ENCODE measurements at places on chromosomes 7 and 10.

DNA sequence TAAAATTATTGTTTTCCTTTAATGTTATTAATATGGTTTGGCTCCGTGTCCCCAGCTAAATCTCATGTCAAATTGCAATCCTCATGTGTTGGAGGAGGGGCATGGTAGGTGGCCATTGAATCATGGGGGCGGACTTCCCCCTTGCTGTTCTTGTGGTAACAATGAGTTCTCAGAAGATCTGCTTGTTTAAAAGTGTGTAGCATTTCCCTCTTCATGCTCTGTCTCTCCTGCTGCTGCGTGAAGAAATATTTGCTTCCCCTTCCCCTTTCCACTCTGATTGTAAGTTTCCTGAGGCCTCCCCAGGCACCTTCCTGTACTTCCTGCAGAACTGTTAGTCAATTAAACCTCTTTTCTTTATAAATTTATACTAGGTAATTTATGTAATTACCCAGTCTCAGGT lies 27.5 kb downstream of the VIM start:
- DNase-seq, result no peak

DNA sequence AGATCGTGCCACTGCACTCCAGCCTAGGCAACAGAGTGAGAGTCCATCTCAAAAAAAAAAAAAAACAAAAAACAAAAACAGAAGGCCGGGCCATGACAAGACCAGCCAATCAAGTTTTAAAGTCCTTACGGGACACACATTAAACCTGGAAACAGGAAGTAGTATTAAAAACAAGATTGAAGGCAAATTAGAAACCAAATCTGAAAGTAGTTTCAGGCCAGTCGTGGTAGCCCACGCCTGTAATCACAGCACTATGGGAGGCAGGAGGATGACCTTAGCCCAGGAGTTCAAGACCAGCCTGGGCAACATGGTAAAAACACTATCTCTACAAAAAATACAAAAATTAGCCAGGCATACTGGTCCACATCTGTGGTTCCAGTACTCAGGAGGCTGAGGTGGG lies 18.1 kb downstream of the PSAP start:
- DNase-seq, result no peak

- DNase-seq, result no peak
Observed at GRCh38 chr7:34751725-34752643, 94.0 kb downstream of the NPSR1 start.

DNA sequence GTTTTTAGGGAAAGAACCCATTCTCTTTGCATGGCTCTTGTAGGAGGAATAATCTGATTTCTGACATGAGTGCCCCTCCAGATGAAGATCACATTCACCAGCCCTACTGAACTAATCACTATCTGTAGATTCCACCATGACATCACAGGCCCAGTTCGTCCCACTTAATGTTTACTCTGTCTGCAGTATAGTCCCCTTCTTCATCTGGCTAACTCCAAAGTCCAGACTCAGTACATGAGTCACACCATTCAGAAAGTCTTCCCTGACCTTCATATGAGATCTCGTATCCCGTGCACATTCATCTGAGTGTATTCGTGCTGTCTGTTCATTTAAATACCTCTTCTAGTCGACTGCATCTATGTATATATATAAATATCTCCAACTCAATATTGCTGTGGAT lies 366.5 kb upstream of the AKR1E2 start:
- no peak for DNase-seq

DNA sequence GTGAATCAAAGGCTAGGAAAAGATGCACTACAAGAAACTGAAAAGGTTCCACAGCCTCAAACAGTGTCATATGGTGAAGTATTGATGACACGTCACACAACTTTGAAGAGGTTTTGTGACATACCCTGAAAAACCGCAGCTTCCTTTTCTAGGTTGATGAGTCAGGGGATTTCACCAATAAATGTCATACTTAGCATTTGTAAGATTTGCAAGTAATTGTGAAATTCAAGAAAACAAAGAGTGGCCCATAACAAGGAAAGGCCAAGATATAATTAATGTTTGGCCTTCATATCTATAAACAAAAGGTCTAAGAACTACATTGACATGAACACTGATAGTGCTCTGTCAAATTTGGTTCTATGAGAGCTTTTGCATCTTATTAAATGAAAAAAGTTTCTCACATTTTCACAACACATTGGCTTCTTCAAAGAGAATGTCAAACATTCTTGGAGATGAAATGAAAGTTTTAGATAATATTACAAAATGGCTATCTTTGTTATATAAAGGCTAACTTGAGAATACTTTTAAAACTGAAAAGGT lies 62.0 kb upstream of the NAMPT start:
- DNase-seq, result peak; percentile 76

DNA sequence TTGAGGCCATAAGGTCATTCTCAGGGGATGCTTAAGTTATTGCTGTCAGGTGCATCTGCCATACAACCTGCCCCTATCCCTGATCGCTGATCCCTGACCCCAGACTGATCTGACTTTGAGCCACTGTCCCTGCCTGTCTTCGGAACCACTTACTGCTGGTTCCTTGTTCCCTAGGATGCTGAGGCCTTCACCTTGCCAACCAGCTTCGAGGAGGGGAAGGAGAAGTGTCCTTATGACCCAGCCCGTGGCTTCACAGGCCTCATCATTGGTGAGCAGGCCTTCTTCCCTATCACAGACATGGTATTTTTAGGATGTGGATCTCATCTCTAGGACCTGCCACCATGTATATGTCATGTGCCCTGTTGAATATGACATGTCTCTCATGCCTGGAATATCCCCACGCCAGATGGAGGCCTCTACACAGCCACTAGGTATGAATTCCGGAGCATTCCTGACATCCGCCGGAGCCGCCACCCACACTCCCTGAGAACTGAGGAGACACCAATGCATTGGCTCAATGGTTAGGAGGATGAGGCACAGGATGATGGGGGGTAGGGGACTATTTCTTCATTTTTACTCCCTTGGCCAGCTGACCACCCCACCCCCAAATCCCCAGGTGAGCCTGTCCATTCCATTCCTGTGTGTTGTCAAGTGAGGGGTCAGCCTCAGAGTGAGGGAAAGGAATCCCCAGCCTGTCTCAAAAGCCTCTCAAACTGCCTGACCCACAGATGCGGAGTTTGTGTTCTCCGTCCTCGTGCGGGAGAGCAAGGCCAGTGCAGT lies 9.0 kb downstream of the MRPL43 start:
- DNase-seq, result no peak

GRCh38 chr10:117635826-117636225 lies 93.3 kb downstream of the EMX2 start:
- DNase-seq, result no peak

- peak; percentile 45 for DNase-seq
Observed at GRCh38 chr10:110803830-110804338, 67.8 kb upstream of the PDCD4 start.

GRCh38 chr7:5630670-5631069 lies 150.8 kb downstream of the RNF216 start:
- DNase-seq, result no peak

DNA sequence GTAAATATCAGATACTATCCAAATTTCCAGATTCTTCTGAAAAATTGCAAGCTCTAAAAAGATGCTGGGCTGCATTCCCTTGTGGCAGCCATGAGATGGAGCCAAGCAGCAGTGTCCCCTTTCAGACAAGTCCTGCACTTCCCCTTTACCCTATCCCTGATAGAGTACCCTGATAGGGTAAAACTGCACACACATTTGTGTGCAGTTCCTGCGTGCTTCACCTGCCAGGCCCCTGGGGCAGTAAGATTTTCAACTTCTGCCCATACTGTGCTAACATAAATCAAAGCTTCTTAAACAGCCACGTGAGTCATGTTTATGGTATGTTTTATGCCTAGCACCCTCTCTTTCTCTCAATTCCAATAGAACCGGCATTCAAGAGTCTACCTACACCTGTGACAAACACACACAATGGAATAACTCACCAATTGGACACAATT lies 52.2 kb downstream of the IFIT5 start:
- DNase-seq, result peak; percentile 34

- no peak for DNase-seq
Observed at GRCh38 chr10:6518791-6519429, 61.2 kb downstream of the PRKCQ start.

- DNase-seq, result no peak
Observed at GRCh38 chr7:134785842-134786241, 6.4 kb downstream of the CALD1 start.

DNA sequence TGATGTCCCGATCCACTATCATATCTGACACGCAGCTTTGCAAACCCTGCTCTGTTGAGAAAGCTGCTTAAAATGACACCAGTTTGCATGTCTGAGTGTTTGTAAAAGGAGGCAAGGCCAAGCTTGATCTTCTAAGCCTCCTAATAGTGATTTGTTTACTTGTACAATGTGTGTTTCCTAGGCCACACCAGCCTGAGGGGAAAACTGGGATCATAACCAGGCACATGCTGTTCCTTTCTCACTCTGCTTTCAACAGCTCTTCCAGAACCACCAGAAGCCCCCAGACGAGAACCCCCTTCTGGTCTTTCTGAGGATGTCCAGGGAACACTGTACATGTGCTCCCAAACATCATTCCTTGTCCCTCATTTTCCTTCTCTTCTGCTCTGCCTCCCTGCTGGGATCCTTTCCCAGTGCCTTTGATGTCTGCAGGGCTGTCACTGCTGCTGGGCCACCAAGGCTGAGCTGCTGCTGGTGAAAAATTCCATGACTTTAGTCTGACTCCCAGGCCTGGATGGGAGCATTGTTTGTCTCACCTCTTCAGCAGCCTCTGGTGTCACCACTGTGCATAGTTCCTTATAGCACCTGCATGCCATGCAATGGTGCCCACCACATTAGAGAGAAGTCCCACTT lies 4.0 kb upstream of the LGI1 start:
- no peak for DNase-seq

GRCh38 chr7:17380736-17381662 lies 82.5 kb downstream of the AHR start:
- no peak for DNase-seq

DNA sequence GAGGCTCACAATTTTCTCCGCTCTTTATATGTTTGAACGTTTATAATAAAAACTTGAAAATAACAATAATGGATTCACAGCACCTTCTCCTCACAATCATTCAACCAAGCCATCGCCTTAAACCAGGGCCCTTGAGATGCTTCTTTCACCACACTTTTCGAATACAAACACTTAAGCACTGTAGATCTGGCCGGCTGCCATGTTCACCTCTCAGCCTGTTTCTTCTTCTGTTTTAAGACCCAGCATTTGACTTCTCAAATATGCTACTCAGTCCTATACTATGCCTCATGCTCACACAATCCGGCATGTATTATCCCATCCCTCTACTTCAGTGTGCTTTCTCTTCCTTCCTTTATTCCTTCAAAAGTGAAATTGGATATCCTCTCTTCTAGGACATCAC lies 280.6 kb downstream of the TFEC start:
- no peak for DNase-seq

DNA sequence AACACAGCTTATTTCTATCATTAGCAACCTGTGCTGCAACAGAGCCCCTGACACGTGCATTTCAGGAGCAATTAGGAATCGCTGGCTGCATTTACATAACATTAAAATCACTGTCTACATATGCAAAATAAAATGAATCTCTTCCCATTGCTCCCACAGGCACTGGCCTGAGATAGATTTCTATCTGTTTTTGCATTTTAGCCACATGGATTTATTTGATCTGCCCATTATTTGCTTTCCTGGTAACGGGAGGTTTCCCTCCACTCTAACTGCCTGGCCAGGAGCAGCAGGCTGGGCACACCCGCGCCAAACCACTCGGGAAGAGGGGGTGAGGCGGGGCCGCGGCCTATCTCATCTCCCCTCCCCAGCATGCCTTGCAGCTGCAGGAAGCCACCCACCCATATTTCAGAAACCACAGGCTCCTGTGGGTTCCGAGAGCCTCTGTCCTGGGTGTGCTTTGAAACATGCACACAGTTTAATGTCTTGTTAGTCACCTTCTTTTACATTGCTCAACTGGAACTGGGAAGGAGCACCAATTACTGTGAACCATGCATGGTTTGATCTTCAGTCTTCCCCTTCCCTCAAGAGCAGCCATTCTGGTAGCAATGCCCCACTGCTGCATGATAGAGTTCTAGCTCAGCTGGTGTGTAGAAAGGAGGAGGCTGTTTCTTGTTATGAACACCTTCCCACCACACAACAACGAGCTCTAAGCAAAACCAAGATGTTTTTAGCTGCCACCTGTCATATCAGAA lies 37.7 kb upstream of the IKZF1 start:
- DNase-seq, result peak; percentile 80

DNA sequence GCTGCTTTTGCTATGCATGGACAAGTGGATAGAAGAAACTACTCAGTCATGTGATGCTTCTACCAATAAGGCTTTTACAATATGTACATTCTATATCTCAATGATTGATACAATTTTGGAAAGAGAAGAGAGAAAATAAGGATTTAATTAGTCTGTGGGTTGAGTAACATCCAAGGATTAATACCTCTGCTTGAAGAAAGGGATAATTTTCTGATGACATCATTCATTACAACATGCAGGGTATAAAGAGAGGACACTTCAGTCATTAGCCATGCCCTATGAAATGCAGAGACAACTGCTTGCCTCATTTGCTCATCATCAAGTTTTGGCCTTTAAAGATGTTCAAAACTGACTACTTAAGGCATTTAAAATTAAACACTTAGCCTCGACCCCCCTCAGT lies 237.3 kb downstream of the AHR start:
- DNase-seq, result no peak

GRCh38 chr10:11330383-11331045 lies 280.9 kb downstream of the USP6NL start:
- DNase-seq, result no peak

- no peak for DNase-seq
Observed at GRCh38 chr7:66326501-66327215, 121.5 kb downstream of the TPST1 start.

GRCh38 chr7:70598976-70599375 lies 533.0 kb upstream of the GALNT17 start:
- no peak for DNase-seq

DNA sequence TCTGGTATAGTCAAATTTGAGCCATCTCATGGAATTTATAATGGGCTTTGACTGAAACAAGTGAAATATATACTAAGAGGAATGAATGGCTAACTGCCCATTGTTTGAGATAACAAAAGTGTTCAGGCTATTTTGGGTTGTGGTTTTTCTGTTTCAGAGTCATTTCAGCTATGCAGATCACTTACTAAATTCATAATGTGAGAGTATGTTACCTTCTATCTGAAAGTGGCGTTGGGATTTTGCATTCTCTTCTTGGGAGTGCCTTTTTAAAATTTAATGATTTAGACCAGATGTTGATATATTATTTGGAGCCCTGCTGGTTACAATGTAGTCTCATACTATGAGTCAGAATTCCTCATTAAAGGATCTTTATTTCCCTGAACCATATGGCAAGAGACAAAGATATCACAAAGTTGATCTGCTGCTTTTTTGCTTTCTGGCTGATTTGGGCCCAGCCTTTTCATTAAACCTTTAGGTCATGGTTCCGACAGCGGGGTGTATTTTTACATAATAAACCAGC lies 10.4 kb downstream of the VCL start:
- DNase-seq, result peak; percentile 55

GRCh38 chr10:55065185-55065584 lies 264.2 kb upstream of the PCDH15 start:
- no peak for DNase-seq

- no peak for DNase-seq
Observed at GRCh38 chr7:42023262-42023661, 213.7 kb downstream of the GLI3 start.

Measured in common myeloid progenitor, CD34-positive (primary cell).